AG09309 (cell line): ENCODE measurements at places on chromosomes 4 and X.
A peak's percentile ranks its signal among the peaks of the same experiment; 100 is the strongest.

GRCh38 chr4:26010304-26010703 lies 96.3 kb downstream of the SMIM20 start:
- no peak for DNase-seq

DNA sequence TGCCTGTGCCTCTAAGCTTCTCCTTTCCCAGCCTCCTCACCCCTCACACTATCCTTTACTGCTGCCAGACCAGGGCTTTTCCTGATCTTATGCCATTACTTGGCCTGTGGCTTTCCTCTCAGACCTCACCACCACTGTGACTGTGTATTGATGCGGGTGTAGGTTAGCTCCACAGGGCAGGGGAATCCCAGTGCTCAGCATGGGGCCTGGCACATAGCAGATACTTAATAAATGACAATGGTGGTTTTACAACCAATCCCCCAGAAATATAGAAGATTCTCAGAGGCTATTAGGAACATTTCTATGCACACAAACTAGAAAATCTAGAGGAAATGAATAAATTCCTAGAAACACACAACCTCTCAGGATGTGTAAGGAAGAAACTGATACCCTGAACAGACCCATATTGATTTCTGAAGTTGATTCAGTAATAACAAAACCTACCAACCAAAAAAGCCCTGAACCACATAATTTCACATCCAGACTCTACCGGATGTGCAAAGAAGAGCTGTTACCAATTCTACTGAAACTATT lies 129.6 kb upstream of the QRFPR start:
- DNase-seq, result no peak

- peak; percentile 34 for DNase-seq
These were observed 13.3 kb downstream of the OFD1 start for GRCh38 chrX:13747836-13748235.

GRCh38 chr4:78610546-78611214 lies 59.1 kb downstream of the ANXA3 start:
- DNase-seq, result no peak

DNA sequence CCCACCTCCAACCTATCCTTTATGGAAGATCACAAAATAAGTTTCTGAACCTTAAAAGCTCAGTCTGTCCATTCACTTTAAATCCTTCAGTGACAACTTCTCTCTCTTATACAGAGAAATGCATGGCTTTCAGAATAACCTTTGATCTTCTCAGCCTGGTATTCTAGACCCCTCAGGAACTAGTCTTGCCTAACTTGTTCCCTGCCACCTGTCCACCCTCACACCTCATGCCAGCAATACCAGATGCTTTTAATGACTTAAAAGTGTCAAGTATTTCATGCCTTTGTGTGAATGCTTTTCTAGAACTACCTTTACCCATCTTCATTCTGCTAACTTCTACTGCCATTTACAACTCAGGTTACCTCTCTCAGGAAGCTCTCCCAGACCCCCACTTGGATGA lies 7.4 kb downstream of the EXOC1L start:
- DNase-seq, result no peak

DNA sequence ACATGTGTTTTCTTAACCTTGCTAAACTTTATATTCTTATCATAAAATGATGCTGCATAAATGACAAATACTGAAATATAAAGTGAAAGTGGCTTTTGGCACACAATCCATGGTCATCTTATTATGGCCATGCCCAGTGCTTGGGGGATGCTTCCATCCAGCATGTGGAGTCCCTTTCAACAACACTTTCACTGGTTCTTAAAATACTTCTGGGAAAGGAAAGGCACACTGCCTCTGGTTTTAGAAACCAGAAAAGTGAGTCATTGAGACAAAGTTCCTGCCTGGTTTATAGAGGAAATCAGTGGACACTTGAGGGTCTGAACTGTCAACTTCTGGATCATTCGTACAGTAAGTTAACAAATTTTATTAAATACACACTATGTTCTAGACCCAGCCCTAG lies 248.0 kb upstream of the ADAMTS3 start:
- DNase-seq, result peak; percentile 46

- no peak for DNase-seq
These were observed 249.0 kb downstream of the STK32B start for GRCh38 chr4:5300283-5300682.

GRCh38 chrX:65873385-65873784 lies 166.5 kb downstream of the VSIG4 start:
- DNase-seq, result no peak

GRCh38 chr4:2390146-2390545 lies 28.3 kb downstream of the ZFYVE28 start:
- no peak for DNase-seq

DNA sequence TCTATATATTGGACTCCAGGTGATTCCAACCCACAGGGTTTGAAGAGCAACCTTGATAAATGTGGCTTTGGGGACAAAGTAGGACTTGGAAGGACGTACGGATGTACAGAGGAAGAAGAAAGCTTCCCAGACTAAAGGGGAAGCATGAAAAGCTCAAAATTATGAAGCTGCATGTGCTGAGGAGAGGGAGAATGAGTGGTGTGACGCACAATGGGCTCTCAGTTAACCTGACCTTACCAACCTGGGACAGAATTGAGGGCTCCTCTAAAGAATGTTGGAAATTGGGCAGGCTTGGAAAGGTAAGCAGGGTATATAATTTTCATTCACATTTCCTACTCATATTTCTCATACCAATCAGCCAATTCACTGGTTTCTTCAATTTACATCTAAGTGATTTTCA lies 10.5 kb upstream of the TIGD2 start:
- DNase-seq, result no peak

DNA sequence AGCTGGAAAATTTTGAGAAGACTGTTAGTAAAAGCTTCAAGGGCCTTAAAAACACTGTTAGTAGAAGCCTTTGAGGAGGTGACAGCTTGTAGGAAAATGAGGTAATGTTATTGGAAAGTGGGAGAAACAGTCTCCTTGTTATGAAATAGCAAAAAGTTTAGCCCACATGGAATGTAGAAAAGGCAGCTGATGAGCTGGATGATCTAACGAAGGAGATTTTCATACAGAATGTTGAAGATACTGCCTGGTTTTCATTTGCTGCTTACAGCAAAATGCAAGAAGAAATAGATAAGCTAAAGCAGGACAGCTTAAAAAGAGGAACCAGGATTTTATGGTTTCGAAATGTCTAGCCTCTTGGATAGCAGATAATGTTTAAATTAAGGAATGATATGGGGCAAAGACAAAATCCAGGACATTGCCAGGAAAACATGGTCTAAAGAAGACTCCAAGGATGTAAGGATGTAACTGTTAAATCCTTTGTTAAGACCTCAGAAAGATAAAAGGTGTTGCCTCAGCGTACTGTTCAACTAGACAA lies 10.2 kb upstream of the STBD1 start:
- DNase-seq, result no peak

GRCh38 chrX:46257451-46257879 lies 287.8 kb downstream of the ZNF674 start:
- no peak for DNase-seq

GRCh38 chr4:7978489-7978888 lies 38.8 kb upstream of the AFAP1 start:
- DNase-seq, result no peak

GRCh38 chr4:75940692-75941253 lies at the start of gene NAAA:
Gene NAAA (minus strand): TSS chr4:75941013. CDS start chr4:75940949, 64 bp downstream.
- DNase-seq, result no peak

DNA sequence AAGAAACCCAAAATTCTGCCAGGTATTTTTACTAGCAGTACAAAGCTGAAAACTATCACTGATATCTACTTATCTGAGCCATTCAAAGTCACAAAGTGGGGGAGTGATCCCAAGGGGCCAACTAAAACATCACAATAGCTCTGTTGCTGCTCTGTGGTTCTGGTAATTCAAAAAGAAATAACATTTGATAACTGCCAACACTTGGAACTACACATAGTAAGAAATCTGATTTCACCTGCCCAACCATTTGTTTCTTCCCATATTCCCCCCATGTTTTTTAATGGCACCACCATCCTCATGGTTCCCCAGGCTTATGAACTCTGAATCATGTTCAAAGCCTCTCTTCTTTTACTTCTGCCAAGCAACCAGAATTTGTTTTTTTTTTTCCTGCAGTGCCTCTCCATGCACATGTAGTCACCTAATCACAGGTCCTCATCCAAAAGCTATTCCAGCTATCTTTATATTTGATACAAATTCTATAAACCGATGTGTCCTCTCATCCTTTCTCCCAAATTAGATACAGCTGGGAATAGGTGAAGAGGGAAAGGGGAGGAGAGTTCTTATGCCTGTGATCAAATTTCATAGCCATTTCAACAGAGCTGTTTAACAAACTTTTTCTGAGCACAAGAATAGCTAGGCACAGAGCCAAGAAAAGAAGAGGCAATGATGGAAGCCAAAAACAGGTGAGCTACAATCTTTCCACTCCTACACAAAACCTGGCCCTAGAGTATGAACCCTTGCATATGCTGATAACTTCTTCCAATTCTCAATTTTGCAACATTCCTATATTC lies 7.7 kb downstream of the AMMECR1 start:
- no peak for DNase-seq

GRCh38 chr4:74821541-74821940 lies 27.2 kb upstream of the BTC start:
- DNase-seq, result no peak

- no peak for DNase-seq
These were observed 833.1 kb downstream of the C4orf33 start for GRCh38 chr4:129929052-129929451.

DNA sequence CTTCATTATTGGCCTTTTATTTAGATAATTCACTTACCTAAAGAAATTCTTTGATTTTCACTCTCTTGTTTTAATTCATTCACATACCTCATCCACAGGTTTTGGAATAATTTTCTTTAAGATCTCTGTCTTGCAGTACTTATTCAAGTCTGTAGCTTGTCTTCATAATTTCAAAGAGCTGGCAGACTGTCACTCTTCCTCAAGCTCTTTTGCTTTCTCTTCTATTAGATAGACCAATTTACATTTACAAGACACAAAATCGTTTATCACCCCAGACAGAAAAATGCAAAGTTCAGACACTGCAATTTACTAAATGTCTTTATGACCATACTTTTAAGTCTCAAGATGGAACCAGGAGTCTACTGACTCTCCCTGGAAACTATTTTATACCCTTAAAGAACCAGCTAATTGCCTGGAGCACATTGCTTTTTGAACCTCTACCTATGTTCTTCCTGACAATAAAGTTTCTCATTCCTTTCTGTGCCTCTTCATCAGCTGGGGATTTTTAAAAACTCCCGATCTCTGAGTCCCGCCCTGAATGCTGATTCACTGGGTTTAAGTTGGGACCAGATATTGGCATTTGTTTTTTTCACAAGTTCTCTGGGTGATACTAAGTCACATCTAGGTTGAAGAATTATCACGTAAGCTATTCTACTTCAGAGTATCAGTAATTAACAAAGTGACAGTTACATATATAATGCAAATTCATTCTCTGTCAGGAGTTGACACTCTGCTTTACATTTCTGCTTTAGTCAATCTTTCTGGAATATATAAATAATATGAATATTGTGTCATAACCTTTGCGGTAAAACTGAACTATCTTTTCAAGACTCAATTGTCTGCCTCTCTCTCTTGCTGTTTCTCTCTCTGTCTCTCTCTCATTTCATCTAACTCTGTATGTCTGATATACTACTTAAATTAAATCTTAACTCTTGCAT lies 196.4 kb downstream of the PCDH7 start:
- no peak for DNase-seq

DNA sequence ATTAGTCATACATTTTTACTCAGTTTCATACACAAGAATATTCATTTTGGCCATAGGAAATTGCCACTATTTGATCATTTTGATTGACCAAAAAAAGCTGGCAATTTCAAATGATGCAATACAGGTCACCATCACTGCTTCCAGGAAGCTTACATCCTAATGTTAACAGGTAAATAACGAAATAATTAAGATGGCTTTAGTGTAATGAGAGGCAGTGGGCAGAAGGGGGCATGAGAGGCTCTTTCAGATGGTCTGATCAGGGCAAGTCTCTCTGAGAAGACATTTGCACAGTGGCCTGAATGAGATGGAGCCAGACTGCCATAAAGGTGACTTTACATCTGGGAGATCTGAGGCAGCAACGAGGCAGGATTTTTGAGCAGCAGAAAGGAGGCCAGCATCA lies 170.7 kb downstream of the SLIT2 start:
- no peak for DNase-seq

- DNase-seq, result no peak
These were observed 172.9 kb downstream of the AFAP1 start for GRCh38 chr4:7766661-7767345.

DNA sequence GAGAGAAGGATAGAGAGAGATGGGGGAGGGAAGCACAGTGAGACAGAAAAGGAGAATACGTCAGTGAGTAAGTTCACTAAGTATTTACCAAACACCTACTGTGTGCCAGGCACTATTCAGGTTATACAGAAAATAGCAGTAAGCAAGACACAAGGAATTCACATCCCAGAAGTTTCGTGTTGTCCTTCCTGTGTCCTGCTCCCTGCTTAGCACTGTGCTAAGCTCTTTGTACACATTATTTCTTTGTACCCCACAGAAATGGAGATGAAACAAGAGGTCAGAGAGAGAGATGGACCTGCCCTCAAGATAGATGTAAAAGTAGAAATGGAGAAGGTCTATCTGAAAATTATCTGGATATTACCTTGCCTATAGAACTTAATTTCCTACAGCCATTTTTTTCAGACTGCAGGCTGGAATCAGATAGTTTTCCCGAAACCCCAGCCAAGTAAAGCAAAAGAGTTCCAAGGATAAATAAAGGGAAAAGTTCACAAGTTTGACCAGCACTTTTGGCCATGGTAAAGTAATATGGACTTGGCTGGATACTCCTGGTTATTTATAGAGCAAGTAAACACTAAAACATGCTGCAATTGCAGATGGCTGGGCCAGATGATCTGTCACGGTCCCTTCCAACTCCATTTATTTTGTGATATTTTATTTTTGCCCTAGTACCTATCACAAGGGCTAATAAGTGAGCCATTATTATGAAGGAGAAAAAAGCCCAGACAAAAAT lies 353.7 kb upstream of the SLC7A11 start:
- no peak for DNase-seq

- DNase-seq, result no peak
These were observed 104.7 kb downstream of the ABLIM2 start for GRCh38 chr4:8053688-8054449.

GRCh38 chrX:48022738-48023137 lies 15.9 kb downstream of the SPACA5 start:
- no peak for DNase-seq

DNA sequence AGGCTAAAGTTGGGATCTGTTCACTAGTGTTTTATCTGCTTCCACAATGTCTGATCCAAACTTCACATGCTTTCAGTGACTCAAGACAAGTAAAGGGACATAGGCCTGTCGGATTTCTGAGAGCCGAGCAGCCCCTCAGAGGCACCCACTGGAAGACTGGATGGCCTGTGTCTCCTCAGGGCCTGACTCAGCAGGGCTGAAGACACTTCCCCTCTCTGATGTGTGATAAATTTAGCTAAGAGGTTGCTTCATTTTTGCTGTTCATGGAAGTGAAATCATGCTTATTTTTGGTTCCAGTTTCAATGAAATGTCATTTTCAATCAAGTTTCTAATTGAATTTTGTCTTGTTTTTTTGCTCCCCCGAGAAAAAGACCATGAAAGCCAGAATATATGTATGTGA lies 93.7 kb downstream of the MXRA5 start:
- no peak for DNase-seq
